ENCODE measurements at places on chromosomes 3 and 15.

- DNase-seq: no peak
These were observed 4.2 kb upstream of the TCAIM start for GRCh38 chr3:44334326-44334725.

DNA sequence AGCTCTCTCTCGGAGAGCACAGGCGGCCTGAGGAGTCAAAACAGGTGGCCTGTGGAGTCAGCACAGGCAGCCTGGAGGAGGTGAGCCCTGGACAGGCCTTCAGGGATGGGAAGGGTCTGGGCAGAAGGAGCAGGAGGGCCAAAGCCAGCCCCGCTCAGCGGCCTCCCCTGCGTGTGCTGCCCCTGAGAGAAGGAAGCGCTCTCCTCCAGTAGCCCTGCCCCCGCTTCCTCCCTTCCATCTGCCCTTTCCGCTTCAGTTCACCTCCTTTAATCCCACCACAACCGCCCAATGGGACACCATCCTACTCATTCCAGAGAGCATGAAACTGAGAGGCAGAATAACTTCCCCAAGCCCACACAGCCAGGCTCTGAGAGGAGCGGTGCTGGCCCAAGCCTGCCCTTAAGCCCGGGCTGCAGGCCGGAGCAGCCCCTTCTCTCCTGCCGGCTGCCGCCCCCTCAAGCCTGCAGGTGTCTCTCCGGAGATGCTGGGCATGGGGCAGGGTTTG is 3.2 kb upstream of the NR2E3 start:
- no peak for DNase-seq

DNA sequence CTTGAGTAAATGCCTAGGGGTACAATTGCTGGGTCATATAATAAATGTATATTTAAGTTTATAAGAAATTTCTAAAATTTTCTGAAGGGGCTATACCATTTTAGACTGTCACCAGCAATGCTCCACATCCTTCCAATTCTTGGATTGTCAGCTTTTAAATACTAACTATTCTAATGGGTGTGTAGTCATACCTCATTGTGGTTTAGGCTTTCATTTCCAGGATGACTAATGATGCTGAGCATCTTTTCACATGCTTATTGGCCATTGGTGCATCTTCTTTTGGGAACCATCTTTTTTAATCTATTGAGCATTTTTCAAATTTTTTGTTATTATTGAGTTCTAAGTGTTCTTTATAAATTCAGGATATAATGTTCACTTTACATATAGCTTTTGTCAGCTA is 52.5 kb upstream of the CORO2B start:
- DNase-seq: no peak

DNA sequence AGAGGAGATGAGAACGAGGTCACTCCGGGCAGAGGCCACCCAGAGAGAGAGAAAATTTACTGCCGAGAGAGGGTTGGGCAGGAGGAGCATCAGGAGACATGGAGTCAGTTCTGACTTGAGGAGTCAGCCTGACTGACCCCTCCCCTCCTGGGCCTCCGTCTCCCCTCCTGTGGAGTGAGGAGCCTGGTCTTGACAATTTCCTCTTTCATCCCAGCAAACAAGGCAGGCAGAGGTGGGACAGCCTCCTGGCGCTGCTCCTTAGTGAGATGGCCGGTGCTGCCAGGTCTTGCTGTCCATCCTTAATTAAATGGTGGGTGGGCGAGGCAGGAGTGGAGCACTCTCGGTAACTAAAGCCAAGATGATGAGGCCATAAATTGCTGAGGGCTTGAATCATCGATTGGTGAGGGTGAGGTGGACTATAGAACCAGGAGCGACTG is 60.6 kb downstream of the CYP11A1 start:
- no peak for DNase-seq

GRCh38 chr3:151387432-151387831 is 2.9 kb upstream of the P2RY12 start:
- no peak for DNase-seq

GRCh38 chr3:53775834-53776251 is 70.4 kb downstream of the CHDH start:
- no peak for DNase-seq

GRCh38 chr3:62567097-62568021 is 194.0 kb upstream of the FEZF2 start:
- no peak for DNase-seq

DNA sequence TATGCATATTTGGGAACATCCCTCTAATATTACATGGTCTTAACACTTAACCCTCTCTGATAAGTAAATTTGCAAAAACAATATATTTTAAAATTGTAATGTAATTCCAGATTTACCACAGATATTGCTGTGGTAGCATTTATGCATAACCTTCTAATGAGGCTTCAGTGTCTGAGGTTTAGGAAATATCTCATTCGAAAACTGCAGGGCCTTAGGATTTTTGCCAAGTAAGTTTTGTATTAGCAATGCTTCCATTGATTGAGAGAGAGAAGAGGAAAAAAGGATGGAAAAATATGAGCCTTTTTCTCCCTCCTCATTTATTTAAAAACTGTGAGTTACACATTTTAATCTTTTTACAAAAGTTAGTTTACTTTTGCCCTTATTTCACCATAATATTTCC is 294.6 kb downstream of the EPHA3 start:
- no peak for DNase-seq

- no peak for DNase-seq
These were observed 26.5 kb upstream of the CP start for GRCh38 chr3:149247929-149248691.

DNA sequence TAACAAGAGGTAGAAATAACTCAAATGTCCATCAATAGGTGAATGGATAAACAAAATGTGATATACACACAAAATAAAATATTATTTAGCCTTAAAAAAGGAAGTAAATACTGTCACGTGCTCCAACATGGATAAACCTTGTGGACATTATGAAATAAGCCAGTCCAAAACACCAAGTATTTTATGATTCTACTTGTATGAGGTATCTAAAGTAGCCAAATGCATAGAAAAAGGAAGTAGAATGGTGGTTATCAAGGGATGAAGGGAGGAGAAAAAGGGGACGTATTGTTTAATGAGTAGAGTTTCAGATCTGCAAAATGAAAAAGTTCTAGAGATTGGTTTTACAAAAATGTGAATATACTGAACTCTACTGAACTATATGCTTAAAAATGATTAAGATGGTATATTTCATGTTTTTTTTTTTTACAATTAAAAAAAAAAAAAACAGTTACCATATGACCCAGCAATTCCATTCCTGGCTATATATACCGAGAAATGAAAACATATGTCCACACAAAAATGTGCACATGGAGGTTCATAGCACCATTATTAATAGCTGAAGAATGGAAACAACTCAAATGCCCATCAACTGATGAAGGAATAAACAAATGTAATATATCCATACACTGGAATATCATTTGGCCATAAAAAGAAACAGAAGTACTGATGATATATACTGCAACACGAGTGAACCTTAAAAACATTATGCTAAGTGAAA is 29.1 kb upstream of the MAP6D1 start:
- DNase-seq: no peak

- no peak for DNase-seq
These were observed 171.7 kb upstream of the TLE3 start for GRCh38 chr15:70269311-70269911.

DNA sequence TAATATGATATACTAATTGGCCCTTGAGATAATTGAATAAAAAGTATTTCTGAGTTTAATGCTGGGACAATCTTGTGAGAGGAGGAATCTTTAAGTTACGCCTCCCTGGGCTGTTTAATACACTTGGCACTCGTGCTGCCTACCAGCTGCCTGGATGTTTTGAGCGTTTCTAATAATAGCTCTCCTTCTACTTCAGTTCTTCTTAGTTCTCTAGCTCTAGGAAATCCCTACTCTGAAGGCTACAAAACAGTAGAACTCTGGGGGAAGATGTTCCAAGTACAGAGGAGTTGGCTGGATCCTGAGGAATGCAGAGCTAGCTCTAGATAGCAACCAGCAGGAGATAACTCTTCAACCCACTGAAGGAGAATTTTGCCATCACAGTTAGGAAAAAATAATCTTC is 3.5 kb downstream of the NAALADL2 start:
- DNase-seq: no peak

- no peak for DNase-seq
These were observed 116.9 kb downstream of the PLOD2 start for GRCh38 chr3:146044046-146044445.

DNA sequence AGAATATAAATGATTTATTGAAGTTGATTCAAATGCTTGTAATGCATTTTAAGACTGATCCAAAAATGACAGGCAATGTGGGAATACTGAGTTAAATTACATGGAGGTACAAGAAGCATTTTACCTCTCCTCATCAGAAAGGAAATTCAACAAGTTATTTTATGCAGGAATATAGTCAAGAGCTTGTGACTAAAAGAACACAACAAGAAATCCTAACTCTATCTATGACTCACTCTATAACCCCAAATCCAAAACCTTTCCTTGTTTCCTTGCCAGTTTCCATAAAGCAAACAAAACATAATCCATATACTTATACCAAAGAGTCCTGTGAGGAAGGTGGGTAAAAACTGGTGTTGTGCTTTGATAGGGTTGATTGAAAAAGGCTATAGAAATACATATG is 30.8 kb downstream of the SIN3A start:
- DNase-seq: no peak

GRCh38 chr3:147735616-147736015 is 326.5 kb downstream of the ZIC1 start:
- no peak for DNase-seq

DNA sequence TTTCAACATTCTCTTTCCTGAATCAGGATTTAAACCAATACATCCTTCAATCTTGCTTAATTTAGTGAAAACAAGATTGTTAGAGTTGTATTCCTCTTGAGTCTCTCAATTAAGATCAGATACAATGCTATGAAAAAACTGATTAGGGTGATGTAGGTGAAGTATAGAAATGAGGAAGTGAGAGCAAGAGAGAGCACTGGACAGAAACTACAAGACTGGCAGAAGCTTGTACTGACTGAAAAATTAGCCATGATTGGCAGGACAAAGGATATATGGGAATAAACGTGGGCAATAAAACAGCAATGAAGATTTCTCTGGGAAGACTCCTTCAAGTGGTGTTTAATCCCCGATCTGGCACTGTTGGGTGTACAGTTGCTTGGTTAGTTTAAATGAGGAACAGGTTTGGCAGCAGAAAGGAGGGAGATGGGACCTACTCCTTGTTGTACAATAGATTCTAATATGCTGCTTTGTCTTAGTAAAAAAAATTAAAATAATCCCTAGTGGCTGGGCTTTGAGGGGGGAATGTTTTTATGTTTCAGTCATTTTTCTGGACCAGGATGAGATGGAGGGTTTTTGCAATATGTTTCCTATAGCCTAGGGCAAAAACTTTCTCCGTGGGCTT is 252.7 kb downstream of the SLC9A9 start:
- no peak for DNase-seq

DNA sequence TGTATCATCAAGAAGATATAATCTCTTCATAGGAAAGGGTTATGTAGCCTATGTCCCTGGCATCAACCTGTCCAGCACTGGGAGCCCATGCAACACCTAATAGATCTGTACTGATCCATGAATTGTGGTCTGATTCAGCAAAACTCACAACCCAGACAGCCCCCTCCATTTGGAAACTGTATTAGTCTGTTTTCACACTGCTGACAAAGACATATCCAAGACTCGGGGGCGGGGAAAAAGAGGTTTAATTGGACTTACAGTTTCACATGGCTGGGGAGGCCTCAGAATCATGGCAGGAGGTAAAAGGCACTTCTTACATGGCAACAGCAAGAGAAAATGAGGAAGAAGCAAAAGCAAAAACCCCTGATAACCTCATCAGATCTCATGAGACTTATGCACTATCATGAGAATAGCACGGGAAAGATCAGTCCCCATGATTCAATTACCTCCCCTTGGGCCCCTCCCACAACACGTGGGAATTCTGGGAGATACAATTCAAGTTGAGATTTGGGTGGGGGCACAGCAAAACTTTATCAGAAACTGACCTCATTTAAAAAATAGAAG is 83.3 kb downstream of the TRIM42 start:
- DNase-seq: no peak

DNA sequence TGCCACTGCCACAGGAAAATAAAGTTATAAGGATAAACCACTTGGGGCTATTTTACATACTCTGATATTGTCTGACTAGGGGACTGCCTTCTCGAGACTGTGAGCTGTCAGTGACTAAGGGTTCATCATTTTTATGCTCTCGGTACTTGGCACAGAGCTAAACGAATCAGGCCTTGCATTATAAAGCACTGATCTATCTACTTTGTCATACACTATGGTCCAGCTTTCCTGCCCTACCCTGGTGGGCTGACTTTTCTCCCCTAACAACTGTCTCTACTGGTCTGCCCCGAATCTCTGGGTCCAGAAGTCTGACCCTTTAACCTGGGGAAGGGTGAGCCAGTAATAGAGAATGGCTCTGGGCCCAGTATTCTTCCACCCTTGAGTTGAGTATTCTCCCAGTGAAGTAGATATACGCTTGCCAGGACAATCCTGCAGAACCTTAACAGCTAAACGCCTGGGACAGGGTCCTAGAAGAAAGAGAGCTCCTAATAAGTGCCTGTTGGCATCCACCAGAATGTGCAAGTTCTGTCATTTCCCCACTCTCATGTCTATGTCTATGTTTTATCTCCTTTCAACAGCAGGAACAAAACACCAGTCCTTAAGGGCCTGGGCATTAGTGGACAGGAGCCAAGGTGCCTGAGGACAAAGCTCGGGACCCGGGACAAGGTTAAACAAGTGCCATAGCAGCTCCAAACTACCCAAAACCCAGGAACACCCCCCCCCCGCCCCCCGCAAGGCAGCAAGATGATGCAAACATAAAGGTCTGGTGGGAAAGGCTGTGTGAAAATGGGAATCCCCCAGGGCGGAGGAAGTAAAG is 1.2 kb downstream of the LARP6 start:
- DNase-seq: no peak

DNA sequence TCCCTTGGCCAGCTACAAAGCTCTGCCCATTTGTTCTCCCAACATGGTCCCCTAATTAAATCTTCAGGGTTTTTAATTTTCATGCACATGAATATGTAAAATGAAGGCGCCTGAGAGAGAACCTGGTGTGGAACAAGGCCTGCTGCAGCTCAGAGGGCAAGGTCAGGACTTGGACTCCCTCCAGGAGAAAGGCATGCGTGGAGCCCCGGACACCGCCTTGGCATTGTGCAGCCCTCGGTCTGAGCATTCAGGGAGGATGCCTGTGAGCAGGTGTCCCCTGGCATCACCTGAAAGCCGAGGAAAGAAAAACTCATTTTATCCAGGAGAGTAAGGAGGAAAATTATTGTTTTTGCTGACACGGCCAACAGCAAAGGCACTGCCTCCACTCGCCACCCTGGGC is 33.8 kb upstream of the EPHB1 start:
- DNase-seq: no peak

DNA sequence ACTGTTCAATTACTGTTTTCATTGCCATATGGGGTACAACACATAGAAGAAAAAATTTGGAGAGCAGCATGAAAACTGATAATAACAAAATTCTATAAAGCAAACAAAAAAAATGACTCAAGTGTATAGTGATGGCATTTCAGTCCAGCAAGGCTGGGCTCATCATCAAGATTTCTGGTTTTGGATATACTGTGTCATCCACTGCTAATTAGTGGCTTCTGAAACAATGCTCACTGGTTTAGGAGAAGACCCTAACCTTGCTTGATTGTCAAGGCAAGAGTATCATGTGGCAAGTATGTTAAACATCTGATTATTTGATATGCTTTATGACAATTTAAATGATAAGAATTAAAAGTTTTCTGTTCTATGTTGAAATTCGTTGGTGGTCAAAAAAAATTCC is 96.9 kb downstream of the RFX7 start:
- DNase-seq: no peak
